ENCODE measurements at places on chromosomes 5 and 9.

DNA sequence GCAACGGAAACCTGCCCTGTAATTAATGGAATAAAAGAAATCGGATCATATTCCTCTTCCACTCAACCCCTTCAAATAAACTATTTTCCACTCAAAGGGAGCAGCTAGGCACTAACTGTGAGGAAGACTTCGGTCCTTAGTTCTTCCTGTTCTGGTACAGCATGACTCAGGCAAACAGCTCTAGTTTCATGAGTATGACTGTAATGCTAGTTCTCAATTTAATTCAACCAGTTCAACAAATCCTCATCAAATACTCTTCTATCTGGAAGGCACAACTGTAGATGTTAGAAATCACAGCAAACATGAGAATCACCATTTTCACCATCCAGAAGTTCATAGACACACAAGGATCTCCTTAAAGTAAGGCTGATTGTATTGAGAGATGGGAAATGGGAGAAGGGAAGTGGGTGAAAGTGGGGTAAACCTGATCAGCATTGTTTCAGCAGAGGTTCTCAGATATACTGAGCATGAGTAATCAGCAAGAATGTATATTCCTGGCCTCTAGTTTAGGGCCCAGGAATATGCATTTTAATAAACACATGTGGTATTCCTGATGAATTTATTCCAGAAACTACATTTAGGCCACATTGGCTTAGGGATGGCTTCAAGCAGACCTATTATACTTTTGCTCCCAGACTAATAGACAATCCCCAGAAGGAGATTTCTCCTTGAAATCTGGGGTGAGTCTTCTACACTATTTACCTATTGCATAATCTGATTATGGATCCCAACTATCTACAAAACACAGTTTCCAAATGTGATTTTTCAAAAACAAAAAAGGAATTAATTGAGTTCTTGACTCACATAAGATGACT lies 141.1 kb upstream of the SLC12A2 start:
- DNase-seq, result no peak

DNA sequence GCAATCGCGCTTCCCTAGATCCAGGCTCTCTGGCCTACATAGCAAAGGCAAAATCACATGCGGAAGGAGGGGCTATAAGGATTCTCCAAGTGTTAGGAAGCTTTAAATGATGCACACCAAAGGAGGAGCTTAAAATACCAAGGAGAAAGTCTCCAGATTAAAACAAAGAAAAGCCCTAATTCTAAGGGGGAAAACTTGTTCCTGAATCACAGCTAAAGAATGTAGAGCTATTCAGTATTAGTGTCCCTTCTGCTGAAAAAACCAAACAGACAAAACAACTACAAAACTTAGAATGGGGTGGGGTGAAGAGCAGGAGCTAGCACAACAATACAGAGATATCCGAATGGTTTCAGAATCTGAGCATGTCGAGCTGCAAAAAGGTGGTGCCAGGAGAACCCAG lies 213.7 kb downstream of the DCP2 start:
- DNase-seq, result no peak

GRCh38 chr9:118701985-118702384 lies 667.2 kb downstream of the BRINP1 start:
- DNase-seq, result no peak

DNA sequence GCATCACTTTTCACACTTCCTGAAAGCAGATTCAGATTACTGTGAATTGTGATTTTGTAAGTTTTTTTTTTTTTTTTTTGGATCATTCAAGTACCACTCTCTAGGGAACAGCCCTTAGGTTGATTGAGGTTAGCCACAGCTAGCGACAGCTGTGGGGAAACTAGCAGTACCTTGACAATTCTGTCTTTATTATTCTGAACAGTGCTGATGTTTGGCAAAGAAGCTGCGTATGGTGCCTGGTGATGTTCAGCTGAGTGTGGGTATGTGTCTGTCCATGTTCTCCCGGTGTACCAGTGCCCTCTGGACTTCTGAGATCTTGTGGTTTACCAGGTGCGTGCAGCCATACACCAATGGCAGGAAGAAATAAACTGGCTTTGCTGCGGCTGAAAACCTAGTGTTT lies 117.3 kb upstream of the PLPPR1 start:
- DNase-seq, result no peak

- no peak for DNase-seq
Observed at GRCh38 chr5:100551183-100551582, 16.0 kb downstream of the FAM174A start.

GRCh38 chr9:33297432-33297831 lies 7.1 kb downstream of the NFX1 start:
- DNase-seq, result no peak

- DNase-seq, result no peak
Observed at GRCh38 chr9:79604149-79604548, 32.4 kb downstream of the TLE4 start.

DNA sequence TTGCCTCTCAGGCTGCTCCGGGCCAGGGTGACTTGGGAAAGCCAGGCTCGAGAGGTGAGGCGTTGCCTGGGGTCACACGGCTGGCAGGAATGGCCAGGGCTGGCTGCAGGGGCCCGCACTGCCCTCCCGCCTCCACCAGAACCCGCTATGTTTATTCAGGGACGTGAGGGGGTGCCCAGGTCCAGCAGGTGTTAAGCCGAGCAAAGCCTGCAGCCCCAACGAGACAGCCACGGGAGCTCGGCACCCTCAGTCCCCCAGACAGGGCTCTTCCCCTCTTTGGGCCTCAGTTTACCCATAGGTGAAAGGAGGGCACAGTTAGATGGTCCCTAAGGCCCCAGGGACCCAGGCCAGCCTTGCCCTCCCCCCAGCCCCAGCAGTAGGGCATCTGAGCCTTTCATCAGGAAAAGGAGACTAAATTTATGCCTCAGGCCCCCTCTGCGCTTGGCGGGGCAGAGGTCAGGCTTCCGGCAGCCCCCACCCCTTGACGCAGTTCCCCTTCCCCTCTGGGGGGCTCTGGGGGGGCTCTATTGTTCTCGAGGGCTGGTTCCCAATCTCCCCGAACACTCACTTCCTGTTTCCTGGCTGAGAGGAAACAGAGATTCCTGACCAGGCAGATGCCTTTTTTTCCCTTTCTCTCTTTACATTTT lies 7.1 kb upstream of the EGFL7 start:
- DNase-seq, result no peak

DNA sequence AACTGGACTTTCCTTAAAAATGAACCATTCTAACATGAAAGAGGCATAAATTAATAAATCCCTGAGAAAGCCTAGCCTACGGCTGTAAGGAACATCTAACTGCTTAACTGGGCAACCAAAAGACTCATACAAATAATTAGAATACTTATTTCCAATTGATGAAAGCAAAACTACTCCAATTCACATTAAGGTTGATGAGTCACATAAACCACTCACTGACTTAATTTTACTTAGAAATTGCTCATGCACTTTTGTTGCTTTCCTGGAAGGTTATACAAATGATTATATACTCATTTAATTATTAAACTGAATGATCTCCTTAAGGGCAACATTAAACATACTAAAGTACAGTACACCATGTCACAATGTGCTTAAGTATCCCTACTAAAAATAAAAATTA lies 101.9 kb downstream of the NFIB start:
- no peak for DNase-seq

DNA sequence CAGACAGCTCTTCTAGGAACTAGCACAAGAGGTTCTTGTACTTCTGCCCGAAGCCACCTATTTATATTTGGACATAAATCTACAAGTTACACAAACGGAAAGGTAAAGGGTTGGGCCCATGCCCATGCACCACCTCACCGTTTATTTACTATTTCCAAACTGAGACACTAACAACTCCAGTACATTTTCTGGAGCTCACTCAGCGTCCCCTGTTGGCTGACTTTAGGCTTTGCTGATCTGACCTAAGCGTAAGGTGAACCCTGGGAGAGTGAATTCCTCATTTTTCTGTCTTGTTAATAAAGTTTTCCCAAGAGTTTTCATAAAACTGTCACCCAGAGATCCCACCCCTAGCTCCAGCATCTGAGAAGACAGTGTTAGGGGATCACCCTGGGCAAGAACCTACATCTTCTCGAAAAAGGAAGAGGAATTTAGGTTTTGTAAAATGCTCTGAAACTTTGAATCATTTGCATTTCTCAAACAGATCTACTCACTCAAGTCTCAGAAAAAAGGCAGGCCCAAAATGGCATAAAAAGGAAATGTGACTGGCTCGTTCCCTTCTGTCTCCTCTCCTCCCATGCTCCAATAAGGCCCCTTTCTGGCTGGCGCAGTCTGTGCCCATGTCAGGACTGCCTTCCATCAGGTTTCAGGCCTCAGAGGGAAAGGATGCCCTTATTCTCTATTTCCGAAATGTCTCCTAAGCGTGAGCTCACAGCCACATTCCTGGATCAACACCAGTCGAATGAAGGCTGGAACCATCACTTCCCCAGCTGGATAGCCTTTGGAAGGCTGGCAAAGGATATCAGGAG lies 201.3 kb downstream of the FANCC start:
- no peak for DNase-seq

- no peak for DNase-seq
Observed at GRCh38 chr9:126532489-126532888, 81.2 kb upstream of the LMX1B start.

DNA sequence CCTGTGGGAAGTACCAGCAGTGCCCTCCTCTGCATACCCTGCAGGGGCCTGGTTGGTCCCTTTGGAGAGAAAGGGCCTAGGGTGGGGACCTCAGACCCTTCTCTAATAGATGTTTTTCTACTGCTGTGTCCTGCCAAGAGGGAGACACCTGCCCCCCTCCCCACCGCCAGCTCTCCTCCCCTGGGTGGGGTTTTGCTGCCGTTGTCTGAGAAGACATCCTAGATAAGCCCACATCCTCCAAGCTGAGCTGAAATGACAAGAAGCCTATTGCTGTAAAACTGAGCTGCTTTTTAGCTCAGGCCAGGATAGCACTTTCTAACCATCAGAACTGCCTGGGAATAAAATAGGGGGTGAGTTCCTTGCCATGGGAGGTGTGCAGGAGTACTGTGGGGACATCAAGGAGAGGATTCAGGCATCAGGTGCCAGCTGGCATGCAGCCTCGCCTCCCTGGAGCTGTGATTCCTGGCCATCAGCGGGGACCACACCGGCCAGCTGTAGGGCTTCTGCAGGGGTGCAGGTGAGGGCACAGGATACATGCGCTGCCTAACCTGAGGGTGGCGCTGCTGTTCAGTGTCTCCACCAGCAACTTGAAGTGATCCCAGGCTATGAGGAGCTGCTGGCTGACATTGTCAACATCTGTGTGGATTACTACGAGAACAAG lies 37.9 kb downstream of the CYFIP2 start:
- DNase-seq, result no peak

DNA sequence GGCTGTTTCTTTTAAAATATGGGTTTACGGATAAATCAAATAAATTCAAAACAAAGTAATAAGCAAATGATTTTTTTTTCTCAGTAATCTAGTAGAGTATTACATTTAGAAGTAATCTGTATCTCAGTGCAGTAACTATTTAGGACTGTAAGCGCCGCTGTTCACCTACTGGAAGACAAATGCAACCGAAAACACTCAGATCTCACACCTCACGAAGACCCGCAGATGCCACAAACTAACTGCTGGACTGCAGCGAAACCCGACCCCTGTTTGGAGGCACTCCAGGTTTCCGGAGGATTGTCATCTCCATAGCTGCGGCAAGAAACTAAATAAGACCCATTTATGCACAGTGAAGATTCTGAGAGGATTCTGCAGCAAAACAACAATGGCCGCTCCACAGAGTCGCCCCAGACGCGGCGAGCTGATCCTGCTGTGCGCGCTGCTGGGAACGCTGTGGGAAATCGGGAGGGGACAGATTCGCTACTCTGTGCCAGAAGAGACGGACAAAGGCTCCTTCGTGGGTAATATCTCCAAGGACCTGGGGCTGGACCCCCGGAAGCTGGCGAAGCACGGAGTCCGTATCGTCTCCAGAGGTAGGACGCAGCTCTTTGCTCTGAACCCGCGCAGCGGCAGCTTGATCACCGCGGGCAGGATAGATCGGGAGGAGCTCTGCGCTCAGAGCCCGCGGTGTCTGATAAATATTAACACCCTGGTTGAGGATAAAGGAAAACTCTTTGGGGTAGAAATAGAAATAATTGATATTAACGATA lies at the start of gene PCDHGA8:
Gene PCDHGA8, plus strand, starts transcription at position 205 of the 770 bp plus-strand sequence. Its CDS starts 181 bp downstream, at position 386.
- DNase-seq, result no peak

- DNase-seq, result no peak
Observed at GRCh38 chr5:159764283-159765134, 151.8 kb upstream of the ADRA1B start.

DNA sequence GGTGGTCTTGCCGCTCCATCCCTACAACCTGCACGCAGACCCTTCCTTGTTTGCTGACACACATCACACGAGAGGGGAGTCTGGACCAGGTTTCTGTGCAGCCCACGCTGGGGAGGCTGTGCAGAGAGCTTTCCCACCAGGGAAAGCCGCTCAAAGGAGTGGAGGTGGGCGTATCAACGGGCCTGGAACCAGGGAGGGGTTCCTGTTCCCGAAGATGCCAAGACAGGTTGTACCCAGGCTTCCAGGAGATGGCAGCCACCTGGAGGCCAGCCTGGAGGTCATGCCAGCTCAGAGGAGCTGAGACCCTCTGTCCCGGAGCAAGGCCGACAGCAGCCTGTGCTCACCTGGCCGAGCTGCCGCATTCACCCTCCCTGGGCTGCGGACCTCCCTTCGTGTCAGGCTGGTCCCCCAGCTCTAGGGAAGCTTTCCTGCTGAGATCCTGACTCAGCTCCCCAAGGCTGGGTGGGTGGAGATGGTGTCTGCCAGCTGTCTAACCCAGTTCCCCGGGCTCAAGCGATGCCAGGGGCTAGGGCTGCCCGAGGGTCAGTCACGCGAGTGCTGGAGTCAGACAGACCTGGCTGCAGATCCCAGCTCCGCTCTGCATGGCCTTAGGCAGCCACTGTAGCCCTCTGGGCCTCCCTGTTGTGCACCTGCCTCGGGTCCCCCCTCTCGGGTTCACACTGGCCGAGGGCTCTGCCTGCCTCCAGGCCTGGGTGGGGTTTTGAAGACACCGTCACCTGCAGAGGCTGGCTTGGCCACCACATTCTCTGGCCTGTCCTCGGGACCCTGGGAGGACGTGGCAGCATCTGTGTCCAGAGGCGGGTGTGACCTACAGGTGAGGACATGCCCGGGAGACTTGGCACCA lies 28.5 kb upstream of the QSOX2 start:
- no peak for DNase-seq

GRCh38 chr9:78320875-78321496 lies 24.1 kb downstream of the PSAT1 start:
- DNase-seq, result no peak

GRCh38 chr5:31124651-31125305 lies 68.7 kb upstream of the CDH6 start:
- DNase-seq, result no peak

DNA sequence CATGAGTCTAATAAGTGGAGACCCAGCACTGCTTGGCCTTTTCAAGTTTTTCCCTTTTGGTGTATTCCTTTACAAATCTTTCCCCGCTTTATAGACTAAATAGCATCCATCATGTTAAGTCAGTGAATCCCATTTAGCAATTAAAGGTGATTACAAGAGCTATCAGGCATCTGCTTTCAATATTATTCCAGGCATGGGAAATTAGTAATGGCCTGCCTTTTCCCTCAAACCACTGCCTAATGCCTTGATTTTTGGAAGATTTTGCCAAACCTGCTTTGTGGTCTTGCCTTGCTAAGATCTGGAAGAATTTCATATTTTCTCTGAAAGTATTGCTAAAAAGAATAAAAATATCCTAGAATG lies 102.8 kb upstream of the GNA14 start:
- DNase-seq, result no peak

All from activated T-cell treated with anti-CD3 and anti-CD28 coated beads, Interleukin-2, amount 50 U/mL, for 24 hours (primary cell).